ENCODE measurements at places on chromosomes 12 and 14.

DNA sequence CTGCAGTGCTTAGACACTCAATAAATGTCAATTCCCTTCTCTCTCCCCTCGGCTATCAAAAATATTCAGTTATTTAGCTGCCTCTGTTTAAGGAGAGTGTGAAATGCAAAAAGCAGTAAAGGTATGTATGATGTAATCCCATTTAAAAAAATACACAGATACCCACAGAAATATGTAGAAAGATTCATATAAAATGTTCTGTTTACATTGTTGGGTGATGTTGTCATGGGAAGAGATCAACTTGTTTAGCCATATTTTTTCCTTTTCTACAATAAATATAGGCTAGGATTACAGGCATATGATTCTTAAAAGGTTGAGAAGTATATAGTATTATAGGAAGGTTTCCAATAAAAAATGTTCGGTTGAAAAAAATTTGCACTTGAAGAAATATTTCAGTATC lies 7.8 kb downstream of the PPP2R3C start:
- DNase-seq, result no peak

GRCh38 chr12:112611908-112612307 lies 179.6 kb upstream of the RPH3A start:
- no peak for DNase-seq

DNA sequence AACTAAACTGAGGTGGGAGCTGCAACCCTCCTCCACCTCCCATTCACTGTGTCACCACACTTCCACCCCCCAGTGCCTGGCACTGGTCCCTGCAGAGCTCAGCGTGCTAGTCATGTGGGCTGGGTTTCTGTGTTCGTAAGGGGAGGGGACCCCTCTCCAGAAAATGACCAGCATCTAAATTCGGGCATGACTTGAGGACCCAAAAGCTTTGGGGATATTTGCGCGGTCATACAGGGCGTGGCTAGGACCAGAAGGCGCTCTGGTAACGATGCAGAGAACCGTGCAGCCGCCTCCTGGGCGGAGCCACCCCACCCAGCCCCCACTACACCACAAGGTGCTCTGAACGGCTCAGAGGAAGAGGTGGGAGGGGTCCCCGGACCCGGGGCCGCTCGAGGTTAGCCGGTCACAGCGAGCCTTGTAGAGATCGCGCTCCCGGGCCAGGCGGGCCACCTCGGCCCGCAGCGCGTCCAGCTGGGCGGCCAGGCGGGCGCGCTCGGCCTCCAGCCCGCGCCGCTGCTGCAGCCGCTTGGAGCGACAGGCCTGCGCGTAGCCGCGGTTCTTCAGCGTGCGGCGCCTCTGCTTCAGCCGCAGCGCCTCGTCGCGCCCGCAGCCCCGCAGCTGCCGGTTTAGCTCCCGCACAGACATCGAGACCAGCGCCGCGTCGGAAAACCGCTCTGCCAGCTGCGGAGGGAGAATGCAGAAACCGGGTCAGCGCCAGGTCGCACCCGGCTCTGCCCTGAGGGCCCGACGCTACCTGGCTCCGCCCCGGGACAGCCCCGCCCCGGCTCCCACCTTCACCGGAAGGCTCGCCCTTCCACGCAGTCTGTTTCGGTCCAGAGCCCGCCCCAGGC lies 9.8 kb downstream of the CPNE6 start:
- DNase-seq, result peak; percentile 48

DNA sequence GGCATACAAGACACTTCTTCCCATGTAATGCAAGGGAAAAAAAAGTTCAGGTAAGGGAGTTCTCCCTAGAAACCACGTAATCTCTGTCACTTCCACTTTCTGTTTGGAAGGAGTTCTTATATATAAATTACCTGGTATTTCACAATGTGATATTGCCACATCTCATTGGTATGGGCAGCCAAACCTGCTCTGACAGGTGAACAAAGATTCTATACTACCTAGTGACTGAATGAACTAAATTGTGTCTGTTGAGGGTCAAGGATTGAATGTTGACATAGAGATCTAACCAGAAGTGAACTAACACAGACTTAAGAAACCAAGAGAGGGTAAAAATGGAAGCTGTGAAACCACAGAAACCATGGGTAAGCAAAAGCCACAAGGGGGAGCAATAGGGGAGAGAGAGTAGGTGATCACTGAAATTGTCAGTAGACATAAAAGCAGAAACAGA lies 161.3 kb downstream of the RPL10L start:
- no peak for DNase-seq

GRCh38 chr12:68334132-68334531 lies 2.0 kb upstream of the MDM1 start:
- DNase-seq, result no peak

- no peak for DNase-seq
Measured at GRCh38 chr14:104001003-104001402, 58.7 kb upstream of the RD3L start.

GRCh38 chr12:102874819-102875218 lies 42.2 kb downstream of the PAH start:
- DNase-seq, result no peak

- DNase-seq, result no peak
Measured at GRCh38 chr12:101884174-101884573, 6.8 kb downstream of the DRAM1 start.

DNA sequence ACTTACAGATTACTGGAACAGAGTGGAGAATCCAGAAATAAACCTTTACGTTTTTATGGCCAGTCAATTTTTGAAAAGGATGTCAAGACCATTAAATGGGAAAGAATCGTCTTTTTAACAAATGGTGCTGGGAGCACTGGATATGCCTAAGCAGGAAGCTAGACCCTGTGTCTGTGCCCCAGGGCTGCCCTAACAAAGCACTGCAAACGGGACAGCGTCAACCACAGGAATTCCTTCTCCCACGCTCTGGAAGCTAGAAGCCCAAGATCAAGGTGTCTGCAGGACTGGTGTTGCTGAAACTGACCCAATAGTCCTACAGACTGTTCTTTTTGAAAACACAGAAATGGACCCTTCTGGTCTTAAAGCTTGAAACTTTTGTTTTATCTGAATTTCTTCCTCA lies 9.3 kb upstream of the TMEM121 start:
- no peak for DNase-seq

DNA sequence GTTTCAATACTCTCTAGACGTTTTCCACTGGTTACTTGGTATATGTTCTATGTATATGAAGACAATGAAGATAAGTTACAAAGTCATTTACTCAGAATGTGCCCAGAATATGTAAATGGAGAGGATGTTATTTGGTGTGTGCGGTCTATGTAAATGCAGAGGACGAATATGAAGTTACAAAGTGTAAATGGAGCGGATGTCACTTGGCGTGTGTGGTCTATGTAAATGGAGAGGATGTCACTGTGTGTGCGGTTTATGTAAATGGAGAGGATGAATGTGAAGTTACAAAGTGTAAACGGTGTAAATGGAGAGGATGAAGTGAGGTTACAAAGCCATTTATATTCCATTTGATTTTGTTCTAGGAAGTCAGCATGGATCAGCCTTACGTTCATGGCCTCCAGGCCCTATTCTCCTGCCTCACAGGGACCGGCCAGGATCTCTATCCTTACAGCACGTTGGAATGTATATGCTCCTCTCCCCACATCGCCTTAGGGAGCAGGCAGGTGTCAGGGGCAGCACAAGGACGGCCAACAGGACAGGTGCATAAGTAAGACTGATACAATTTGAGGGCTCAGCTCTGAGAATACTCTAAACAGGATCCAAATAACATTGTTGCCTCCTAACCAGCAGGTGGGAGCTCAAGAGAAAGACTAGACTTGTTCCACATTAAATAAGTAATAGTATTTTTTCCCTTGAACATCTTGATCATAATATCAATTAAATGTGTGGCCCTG lies 42.4 kb downstream of the GLRX5 start:
- no peak for DNase-seq

GRCh38 chr12:61037792-61038191 lies 1222.4 kb upstream of the USP15 start:
- DNase-seq, result no peak

DNA sequence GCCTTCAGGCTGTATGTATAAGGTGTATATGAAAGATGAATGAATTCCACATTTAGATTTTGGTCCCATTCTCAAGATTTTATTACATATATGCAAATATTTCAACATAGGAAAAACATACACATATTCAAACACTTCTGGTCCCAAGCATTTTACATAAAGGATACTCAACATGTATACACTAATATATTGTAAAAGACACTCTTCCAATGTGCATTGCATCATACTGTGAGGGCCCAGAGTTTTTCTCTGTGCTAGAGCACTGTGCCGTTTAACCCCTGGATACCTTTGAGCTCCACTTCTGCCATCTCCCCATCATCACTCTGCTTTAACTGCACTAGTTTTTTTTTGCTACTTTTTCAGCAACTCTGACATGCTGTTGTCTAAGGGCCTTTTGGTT lies 48.1 kb downstream of the ZDHHC17 start:
- DNase-seq, result no peak

- no peak for DNase-seq
Measured at GRCh38 chr12:98109266-98109665, 406.1 kb upstream of the TMPO start.

- DNase-seq, result no peak
Measured at GRCh38 chr14:90867501-90867900, 51.3 kb upstream of the TTC7B start.

GRCh38 chr12:83954071-83954789 lies 958.4 kb downstream of the SLC6A15 start:
- DNase-seq, result no peak

DNA sequence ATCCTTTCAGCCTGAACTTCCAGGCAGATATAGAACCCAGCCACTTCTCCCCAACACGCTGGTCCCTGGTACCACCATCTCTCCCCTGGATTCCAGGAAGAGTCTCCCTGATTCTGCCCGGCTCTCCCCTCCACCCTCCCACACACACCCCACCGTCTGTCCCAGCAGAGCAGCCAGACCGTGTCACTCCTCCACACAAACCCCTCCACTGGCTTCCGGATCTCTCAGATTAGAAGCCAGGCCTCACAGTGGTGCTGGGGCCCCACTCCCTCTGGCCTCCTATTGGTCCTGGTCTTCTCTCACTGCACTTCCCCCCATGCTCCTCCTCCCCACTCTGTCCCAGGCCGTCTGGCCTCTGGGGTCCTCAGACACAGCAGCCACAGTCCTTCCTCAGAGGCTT lies 52.4 kb upstream of the CDKN3 start:
- DNase-seq, result no peak

DNA sequence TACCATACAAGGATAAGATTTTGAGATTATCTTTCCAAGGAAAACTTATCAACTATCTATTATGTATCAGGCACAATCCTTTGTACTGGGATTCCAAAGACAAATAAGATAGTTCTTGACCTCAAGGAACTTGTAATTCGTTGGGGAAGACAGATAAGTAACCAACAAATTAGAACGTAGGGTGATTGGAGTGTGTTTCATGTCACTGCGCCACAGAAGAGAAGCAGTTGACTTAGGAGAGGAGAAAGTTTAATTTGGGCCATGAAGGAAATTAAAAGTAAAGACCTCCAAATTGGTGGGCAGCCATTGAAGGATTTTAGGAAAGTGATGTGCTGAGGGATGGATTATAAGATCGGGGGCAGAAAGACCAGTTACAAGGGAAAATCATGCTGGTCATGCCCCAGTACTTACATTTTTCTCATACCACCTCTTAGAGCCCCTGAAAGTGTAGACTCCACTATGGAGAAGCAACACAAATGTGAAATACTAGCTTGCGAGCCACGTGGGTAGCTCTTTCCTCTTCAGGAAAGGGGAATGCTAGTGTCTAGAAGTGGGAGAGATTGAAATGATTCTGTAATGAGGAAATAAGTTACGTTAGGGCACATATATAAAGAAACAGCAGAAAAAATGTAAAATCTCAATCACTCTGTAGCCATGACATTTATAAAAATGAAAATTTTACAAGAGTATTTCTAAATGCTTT lies 148.7 kb downstream of the ETV6 start:
- no peak for DNase-seq

- DNase-seq, result no peak
Measured at GRCh38 chr12:14416658-14417057, 51.2 kb downstream of the ATF7IP start.

DNA sequence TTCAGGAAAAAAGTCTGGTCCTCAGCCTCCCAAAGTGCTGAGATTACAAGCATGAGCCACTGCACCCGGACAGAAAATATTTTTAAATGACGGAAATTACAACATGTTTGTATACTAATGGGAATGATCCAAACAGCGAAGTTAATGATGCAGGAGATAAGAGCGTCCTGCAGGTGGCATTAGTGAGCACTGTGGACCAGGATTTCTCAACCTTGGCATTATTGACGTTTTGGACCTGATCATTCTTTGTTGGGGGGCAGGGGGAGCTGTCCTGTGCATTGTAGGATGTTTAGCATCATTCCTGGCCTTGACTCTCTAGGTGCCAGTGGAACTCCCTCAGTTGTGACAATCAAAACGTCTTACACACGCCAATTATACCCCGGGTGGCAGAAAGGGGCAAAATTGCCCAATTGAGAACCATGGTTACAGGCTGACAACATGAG lies 34.1 kb downstream of the SCFD1 start:
- no peak for DNase-seq

- DNase-seq, result no peak
Measured at GRCh38 chr12:112868459-112869041, 38.2 kb upstream of the OAS1 start.

DNA sequence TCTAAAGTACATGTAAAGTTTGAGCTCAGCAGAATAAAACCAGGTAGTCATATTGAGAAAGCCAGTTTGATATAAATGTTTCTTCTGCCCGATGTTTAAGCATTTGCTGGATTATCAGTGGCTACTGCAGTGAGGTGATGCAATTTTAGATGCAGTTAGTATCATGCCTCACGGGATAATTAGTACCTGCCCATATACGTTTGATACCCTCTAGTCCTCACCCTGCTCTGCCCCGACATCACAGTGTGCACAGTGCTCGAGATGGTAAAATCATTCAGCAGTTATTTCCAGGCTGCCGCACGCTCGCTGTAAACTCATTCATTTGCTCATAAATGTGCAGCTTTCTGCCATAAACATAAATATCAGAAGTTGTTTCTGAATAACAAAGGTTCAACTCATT lies 152.7 kb downstream of the PELI2 start:
- DNase-seq, result no peak

DNA sequence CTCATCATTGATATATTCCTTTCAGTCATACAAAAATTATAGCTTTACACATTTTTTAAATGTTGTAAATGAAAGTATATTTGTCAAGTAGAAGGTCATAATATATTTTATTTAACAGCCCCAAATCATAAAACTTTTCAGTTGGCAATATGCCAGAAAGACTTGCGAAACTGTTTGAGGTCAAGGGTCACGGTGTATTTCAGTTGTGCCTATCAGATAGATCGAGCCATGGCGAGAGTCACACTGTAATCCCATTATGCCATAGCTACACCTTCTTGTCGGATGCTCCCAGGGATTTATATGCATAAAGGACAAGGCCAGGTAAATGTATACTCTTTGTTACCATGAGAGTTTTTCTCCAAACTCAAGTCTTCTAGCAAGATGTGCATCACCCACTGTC lies 26.7 kb upstream of the G2E3 start:
- no peak for DNase-seq

DNA sequence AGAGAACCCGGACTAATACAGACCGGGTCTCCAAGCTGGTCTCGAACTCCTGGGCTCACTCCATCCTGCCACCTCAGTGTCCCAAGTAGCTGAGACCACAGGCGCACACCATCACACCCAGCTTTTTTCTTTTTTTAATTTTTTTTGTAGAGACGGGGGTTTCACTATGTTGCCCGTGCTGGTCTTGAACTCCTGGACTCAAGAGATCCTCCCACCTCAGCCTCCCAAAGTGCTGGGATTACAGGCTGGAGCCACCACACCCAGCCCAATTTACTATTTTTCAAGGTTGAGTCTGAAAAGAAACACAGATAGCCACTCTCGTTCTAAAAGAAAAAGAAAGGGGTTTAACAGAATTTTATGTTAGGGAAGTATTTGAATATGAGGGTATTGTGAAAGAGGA lies 1.8 kb downstream of the ERO1A start:
- DNase-seq, result no peak

GRCh38 chr14:52352569-52352968 lies 38.5 kb downstream of the PTGER2 start:
- no peak for DNase-seq
